ENCODE measurements at places on chromosomes 4 and X.

DNA sequence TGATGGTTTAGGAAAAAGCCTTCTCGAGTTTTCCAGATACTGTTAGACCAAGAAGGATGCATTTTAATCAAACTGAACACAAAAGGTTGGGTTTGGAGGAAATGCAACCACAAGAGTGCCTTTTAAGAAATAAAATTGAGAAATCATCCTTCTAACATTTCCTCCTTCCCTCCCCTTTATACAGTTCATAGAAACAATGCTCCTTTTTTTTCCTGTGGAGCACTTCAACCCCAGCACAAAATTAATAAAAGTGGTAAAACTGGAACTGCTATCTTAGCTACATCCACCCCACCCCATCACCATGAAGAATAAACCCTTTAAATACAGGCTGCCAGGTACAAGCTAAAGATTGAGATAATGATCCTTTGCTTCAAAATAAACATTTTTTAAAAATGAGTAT is 211.1 kb downstream of the RELL1 start:
- no peak for DNase-seq

- no peak for DNase-seq
Observed at GRCh38 chr4:113905301-113905700, 74.1 kb downstream of the ARSJ start.

- DNase-seq, result no peak
Observed at GRCh38 chr4:120865985-120866384, 56.5 kb downstream of the PRDM5 start.

DNA sequence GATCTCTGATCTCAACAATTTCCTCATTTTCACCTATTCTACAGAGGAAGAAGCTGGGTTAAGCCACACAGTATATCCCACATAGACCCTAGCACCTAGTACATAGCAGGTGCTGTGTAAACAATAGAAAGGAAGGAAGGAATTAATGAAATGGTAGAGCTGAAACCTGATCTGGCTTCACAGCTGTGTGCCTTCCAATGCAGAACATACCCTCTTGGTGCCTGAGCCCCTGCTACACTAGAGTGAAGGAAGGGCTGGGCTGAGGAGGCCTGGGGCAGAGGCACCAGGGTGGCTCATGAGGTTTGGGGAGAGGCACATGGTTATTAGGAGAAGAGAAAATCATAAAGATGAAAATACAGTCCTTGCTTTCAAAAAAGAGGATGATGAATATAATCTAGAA is 21.3 kb downstream of the LRRC66 start:
- no peak for DNase-seq

GRCh38 chr4:147828331-147828905 is 96.5 kb downstream of the ARHGAP10 start:
- no peak for DNase-seq

Measured in activated CD4-positive, alpha-beta T cell treated with anti-CD3 and anti-CD28 coated beads, Interleukin-2, Interleukin-4, amounts not matched to agents 100 ng/mL and 50 ng/mL, durations not matched to agents 16 hours and 8 hours (primary cell).